ENCODE measurements at places on chromosomes 12 and 14.

DNA sequence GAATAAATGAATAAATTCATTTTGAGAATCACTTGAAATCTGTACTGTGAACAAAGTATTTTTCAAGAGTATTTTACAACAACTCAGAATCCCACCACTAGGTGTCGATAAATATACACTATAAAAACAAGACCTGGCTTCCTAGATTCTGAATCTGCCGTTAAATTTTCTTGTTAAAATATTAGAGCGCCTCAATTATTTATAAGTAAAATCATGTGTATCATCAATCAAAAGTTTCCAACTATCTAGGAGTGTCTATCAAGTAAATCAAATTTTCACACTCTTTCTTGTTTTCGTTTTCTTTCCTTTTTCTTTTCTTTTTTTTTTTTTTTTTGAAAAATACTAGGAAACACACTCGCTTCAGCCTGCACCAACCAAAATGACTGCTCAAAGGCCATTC lies 179.2 kb upstream of the DCN start:
- DNase-seq = peak; percentile 12

- DNase-seq = no peak
These were observed 15.2 kb upstream of the PTPRB start for GRCh38 chr12:70652451-70652850.

- no peak for DNase-seq
These were observed 47.1 kb upstream of the CDKN3 start for GRCh38 chr14:54349713-54350112.

DNA sequence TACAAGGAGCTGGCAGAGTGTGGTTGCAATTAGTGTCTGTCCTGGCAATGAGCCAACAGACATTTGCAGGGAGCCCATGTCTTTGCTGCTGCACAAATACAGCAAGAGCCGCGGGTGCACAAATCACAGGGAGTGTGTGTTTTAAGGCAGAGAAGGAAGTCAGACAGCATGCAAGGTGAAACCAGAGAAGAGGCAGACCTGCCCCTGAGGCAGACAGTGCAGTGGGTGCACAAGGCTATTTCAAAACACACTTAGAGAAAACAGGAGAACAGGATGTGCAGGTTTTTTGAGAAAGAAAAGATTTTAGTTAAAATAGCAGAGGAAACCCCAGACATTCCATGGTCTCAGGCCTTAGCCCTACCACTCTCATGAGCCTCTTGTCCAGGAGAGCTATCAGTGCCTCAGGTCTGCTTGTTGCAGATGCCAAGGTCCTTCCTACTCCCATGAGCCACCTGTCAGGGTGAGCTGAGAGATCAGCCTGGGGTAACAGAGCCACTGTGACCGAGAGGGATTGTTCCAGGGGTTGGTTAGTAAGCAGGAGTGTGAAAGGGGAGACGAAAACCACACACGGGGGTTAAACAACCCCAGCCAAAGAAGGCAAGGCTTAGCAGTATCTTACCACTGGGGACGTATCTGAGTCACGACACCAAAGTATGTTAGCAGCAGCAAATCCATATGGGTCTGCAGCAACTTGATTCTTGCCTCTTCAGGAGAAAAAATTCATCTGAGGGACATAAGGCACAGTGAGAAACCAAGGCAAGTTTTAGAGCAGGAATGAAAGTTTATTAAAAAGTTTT lies 78.1 kb downstream of the C14orf132 start:
- DNase-seq = no peak

DNA sequence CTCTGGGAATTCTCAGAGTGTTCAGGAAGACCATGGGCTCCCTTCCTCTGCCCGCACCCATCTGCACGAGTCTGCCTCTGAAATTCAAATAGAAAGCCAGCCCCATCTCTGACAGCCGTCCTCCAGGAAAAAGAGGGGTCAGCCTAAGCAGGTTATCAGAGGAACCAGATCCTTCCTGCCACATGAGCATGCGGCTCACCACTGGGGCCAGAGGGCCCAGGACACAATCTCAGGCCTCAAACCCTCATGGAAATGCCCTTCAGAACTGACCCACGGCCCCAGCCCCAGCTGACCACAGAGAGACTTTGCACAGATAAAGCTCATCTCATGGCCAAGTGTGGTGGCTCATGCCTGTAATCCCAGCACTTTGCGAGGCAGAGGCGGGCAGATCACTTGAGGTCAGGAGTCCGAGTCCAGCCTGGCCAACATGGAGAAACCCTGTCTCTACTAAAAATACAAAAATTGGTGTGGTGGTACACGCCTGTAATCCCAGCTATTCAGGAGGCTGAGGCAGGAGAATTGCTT lies 23.2 kb downstream of the PXN start:
- no peak for DNase-seq

GRCh38 chr14:49640540-49641417 lies 5.7 kb upstream of the DNAAF2 start:
- DNase-seq = no peak

- DNase-seq = no peak
These were observed 32.7 kb downstream of the DDX47 start for GRCh38 chr12:12845794-12846243.

GRCh38 chr14:50363714-50364111 lies 33.0 kb downstream of the CDKL1 start:
- DNase-seq = peak; percentile 64

- no peak for DNase-seq
These were observed 16.4 kb upstream of the MIA2 start for GRCh38 chr14:39217214-39217879.

- DNase-seq = no peak
These were observed 43.2 kb downstream of the MLXIP start for GRCh38 chr12:122121745-122122144.

DNA sequence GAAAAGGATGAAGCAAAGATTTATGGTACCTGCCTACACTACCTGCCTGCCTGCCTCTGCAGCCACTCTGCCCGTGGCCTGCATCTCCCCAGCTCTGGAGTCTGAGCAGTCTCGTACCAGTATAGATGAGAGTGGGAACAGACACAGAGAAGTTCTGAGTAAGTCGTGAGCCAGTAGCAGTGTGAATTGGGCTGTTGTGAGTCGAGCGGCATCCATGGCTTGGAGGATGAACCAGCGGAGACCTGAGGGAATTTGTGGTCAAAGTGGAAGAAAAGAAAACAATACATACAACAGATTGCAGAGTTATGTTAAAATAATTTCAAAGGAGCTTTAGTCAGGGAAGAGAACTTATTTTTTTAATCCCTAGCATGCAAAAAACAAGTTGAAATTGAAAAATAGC lies 25.3 kb downstream of the C2CD5 start:
- DNase-seq = no peak

GRCh38 chr12:54740882-54741281 lies 92.7 kb upstream of the DCD start:
- no peak for DNase-seq

- DNase-seq = no peak
These were observed 10.0 kb upstream of the CALCOCO1 start for GRCh38 chr12:53737093-53737808.

- no peak for DNase-seq
These were observed 334.3 kb upstream of the OR4E1 start for GRCh38 chr14:22007784-22008412.

- DNase-seq = peak; percentile 70
These were observed 678 bp downstream of the RPS6KA5 start for GRCh38 chr14:91059576-91060350.

- DNase-seq = no peak
These were observed 175.1 kb downstream of the CHST11 start for GRCh38 chr12:104631867-104632266.
